Ovary (tissue), 10 donors: ENCODE measurements at places on chromosomes 1 and 21. TPM values are rescaled to one million over a fixed set of nuclear protein-coding genes. Genes with fewer than 3 reads are reported as not detected.

Gene PRKAA2
- 0.81 TPM for polyA plus RNA-seq

Gene PTTG1IP
- polyA plus RNA-seq, result 144 TPM

Gene BGLAP
- 1.4 TPM for polyA plus RNA-seq

Gene NUF2
- 0.47 TPM for polyA plus RNA-seq

Gene ANGPTL7
- polyA plus RNA-seq, result 0.08 TPM

Gene ATP6V0B
- polyA plus RNA-seq, result 74.4 TPM

Gene GJA8
- not detected for polyA plus RNA-seq

Gene BSND
- polyA plus RNA-seq, result 0.10 TPM

Gene ZBTB7B
- 3.6 TPM for polyA plus RNA-seq

Gene NVL
- polyA plus RNA-seq, result 15.4 TPM
